ENCODE measurements at places on chromosomes 3 and 15.

GRCh38 chr3:124688581-124689454 lies 41.4 kb upstream of the UMPS start:
- DNase-seq: peak; percentile 43

GRCh38 chr15:90056529-90056928 lies 45.7 kb downstream of the IDH2 start:
- no peak for DNase-seq

DNA sequence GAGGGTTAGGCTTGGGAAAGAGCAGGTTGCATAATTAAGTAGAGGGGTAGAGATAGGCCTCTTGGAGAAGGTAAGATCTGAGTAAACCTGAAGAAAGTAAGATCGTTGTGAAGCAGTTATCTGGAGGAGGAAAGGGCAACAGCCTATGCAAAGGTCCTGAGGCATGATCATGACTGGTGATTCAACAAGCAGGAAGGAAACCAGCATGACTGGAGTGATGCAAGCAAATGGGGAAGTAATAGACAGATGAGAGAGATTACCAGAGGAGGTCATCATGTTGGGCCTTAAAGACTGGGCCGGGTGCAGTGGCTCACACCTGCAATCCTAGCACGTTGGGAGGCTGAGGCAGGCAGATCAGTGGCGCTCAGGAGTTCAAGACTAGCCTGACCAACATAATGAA lies 360.2 kb downstream of the EPHB1 start:
- no peak for DNase-seq

GRCh38 chr3:178585454-178585853 lies 49.2 kb downstream of the KCNMB2 start:
- no peak for DNase-seq

DNA sequence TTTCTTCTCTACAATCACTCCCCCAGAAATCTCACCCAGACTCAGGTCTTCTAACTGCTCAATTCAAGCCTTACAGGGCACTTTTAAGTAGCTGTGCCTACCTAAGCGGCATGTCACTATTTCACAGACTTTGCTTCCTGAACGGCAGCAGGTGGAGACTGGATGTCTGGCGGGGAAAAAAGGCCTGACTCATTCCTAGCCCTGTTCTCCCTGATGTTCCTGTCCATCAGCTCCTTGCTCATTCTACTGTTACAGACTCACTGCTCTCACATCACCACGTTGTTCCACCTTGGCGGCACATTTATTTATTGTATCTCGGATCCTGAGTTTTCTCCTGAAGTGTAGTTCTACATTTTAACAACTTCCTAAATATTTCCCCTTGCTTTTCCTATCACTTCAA lies 52.6 kb upstream of the ATP11B start:
- DNase-seq: no peak

- DNase-seq: no peak
Observed at GRCh38 chr15:89665449-89666181, 10.3 kb upstream of the KIF7 start.

DNA sequence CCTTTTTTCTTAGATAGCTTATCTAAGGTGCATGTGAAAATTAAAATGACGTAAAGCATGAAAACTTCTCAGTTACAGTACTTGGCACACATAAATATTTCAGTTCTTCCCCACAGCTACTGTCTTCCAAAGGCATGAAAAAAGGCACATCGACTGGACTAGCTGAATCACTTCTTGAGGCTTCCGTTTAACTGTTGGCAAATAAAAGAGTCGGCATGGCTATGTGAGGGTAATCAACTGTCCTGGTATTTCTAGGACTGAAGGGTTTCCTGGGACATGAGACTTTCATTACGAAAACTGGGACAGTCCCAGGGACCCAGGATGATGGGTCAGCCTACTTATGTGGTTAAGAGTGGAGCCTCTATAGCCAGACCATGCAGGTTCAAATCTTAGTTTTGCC lies 168.2 kb downstream of the TPRG1 start:
- DNase-seq: no peak

- no peak for DNase-seq
Observed at GRCh38 chr3:18432752-18433151, 7.6 kb upstream of the SATB1 start.
